ENCODE measurements at places on chromosomes 6 and 20.

- DNase-seq, result no peak
Measured at GRCh38 chr20:36144336-36144735, 10.2 kb upstream of the EPB41L1 start.

GRCh38 chr6:30955367-30956042 is 14.7 kb downstream of the MUCL3 start:
- peak; percentile 68 for DNase-seq

DNA sequence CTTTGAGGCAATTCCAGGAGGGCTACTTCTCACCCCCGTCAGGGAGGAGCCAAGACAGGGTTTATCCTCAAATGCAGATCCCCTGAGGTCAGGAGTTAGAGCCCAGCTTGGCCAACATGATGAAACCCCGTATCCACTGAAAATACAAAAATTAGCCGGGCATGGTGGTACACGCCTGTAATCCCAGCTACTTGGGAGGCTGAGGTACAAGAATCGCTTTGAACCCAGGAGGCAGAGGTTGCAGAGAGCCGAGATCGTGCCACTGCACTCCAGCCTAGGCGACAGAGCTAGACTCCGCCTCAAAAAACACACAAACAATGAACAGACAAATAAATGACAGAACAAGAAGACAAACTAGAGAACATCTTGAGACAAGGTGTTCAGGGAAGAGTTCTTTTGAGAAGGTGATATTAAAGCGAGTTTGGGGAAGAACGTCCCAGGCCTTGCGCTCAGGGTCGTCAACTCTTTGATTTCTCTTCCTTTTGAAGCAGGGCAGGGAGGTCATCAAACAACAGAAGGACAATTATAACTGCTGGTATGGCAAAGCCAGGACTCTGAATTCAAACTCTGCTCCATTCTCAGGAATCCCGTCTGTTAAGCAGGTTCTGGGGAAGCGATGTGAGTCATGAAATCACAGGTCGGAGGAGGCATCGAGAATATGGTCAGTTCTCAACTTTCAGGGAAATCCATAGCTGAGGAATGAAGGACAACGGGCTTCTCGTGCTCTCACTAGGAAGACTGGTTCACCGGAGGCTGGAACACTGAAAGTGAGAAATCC is 1.4 kb upstream of the RALY start:
- DNase-seq, result no peak

DNA sequence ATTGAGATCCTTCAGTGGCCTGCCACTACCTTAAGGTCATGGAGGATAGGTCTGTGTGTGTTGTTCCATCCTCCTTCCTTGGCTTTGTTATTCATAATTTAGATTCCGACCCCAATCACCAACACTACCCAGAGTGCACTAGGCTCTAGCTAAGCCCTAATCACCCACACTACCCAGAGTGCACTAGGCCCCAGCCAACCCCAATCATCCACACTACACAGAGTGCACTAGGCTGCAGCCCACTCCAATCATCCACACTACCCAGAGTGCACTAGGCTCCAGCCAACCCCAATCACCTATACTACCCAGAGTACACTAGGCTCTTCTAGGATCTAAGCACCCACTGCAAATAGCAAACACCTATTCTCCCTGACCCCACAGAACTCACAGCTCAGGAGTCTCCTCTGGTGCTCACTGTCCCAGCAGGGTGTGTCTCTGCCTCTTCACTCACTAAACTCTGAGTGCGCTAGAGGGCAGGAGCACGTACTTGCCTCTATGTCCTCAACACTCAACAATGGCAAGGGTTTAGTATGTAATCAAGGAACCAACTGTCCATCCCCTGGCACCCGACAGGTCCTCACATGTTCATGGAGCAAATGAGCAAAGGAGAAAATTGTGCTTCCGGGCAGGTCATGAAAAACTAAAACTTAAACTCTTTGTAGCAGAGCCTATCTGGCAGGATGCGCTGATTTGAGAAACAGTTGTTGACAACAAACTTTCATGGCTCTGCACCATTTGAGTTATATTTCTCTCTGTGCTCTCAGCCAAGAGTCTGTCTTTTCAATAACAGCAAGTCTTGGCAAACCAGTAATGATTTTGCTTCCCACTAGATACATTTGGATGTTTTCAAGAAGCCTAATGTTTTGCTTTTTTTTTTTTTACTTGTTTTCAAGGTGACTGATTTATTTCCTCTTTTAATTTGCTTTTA is 54.3 kb downstream of the SLC22A23 start:
- DNase-seq, result no peak

- no peak for DNase-seq
Measured at GRCh38 chr6:54188846-54189245, 77.6 kb downstream of the MLIP start.

Measured in stimulated activated CD8-positive, alpha-beta memory T cell treated with anti-CD3 and anti-CD28 coated beads, Interleukin-4, amount 100 ng/mL, for 24 hours (primary cell).